Ascending aorta (tissue), 2 donors: ENCODE measurements at places on chromosomes 7 and 10. TPM values are rescaled to one million over a fixed set of nuclear protein-coding genes. Genes with fewer than 3 reads are reported as not detected.

- no peak for DNase-seq
Observed at GRCh38 chr10:98238391-98238790, 29.6 kb downstream of the LOXL4 start.

GRCh38 chr7:41252957-41253356 lies 449.9 kb downstream of the INHBA start:
- no peak for DNase-seq

DNA sequence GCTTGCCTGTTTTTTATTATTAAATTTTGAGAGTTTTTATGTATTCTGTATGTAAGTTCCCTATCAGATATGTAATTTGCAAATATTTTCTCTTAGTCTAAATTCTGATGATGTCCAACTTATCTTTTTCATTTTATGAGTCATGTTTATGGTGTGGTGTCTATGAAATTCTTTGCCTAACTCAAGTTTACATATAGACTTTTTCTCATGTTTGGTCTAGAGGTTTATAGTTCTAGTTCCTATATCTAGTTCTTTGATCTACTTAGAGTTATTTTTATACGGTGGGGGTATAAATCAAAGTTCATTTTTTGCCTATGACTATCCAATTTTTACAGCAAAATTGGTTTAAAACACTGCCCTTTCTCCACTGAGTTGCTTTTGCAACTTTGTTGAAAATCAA lies 26.3 kb upstream of the CCDC7 start:
- DNase-seq, result no peak

GTF2IRD1 gene
- total RNA-seq, result 7.5 TPM
